ENCODE measurements at places on chromosomes 1 and 21.

DNA sequence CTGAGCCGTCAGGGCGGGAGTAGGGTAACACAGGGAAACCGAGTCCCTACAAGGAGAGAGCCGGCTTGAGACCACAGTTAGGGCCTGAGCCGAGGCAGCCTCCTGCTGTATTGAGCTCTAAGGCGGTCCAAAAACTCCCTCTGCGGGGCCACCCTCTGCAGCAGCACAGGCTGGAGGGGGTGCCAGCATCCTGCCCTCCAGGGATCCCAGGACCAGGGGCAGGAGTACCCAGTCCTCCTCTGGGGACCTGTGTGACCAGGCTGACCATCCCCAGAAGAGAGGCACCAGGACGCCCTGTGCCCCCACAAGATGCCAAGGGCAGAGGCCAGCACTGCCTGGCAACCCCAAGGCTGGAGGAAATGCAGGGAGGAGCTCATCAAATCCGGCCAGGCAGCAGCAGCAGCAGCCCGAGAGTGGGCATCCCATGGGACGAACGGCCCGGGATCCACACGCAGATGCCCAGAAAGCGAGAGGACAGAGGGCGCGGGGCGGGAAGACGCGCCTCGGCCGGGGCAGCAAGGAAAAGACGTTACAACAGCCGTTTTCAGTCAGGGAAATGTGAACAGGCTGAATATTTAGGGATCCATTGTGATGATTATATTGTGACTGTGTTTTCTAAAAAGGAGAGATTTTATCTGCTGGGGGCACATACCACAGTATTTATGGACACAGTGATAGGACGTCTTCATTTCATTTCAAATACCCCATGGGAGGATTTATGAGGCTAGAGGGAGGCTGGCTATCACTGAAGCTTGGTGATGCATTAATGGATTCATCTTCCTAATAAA lies 57.1 kb upstream of the COL18A1 start:
- DNase-seq, result no peak

GRCh38 chr1:11461531-11462137 lies 17.3 kb upstream of the DISP3 start:
- DNase-seq, result no peak

DNA sequence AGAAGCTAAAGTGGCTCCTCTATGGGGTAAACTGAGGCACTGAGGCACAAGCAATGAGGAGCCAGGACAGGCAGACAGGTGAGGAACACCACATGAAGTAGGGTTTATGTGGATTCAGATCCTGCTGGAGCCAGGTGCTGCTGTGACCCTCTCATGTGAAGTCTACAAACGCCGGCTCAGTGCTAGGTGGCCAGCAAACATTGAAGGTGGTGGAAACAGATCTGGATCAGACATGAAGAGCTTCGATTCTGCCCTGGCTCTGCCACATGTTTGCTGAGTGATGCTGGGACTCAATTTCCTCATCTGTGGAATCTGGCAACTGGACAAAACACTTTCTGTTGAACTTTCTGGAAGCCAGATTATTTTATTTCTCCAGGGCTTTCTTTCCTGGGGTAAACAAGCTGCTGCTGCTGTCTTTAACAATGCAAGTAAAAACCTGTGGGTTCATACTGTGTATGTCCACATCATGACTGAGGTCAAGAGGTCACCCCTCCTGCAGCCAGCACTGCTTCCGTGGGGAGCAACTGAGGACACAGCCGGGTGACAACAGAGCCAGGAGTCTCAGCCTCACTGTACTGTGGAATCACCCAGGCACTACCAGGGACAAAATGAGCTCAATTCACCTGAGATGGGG lies 33.3 kb downstream of the HMGB4 start:
- DNase-seq, result no peak

GRCh38 chr21:44583800-44584147 lies 3.4 kb upstream of the KRTAP10-5 start:
- DNase-seq, result no peak

DNA sequence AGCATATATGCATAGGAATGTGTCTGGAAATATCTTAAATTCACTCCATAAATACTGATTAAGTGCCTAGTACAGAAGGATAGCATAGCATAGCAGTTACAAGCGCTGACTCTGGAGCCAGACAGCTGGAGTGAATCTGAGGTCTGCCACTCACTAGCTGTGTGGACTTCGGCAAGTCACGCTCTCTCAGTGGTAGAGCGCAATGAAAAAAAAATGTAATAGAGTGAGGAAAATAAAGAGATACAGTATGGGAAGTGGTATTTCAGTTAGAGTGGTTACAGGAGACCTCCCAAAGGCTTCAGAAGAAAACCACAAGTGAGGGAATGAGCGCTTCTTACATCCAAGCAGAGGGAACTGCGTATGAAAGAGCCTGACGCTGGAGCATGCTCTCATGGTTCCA lies 338.9 kb upstream of the PRMT6 start:
- DNase-seq, result no peak

- DNase-seq, result no peak
Observed at GRCh38 chr1:93576746-93577145, 104.9 kb downstream of the BCAR3 start.

DNA sequence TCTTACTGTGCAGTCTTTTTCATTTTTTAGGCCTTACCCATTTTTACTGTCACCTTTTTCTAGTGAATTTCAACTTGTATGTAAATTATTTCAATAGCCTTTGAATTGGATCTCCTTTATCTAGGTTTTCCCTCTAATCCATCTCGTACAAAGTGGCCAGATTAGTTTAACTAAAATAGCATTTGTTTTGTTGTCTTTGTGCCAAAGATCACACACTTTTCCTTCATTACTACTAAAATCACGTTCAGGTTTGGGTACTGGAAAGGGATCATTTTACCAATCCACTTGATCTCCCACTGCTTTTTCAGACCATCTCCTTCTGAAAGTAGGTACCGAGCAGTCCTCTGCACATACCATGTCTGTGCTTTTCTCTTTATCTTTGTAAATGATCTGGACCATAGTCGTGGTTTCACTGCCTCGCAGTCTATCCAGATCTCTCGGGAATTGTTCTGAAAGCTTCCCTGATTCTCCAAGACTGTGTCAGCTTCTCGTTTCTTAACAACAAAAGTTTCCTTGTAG lies 20.1 kb downstream of the KDM1A start:
- no peak for DNase-seq

DNA sequence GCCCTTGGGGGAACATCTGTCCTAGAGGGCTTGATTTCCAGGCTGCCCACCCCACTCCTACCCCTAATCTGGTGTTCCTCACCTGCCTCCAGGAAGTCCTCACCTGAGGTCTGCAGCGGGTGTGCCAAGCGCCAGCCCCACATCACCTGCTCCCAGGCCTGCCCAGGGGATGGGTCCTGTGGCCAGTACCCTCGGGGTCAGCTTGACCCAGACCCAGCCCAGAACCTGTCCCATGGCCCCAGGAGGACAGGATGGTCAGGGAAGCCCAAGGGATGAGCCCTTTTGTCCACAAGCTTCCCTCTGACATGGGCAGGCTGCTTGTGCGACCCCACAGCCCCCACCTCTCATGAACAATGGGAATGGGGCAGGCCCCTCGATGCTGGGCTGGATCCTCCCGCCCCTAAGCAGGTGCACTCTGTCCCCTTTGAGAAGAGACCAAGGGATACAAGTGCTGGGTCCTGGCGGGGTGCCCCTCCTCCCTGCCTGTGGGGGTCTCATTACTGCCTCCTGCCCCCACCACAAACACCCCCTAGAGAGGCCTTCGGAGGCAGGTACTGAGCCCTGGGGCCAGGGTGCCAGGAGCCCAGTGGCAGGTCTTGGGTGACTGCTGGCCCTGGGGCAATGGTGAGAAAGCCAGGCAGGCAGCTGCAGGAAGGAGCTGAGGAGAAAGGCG lies 3.2 kb downstream of the MIB2 start:
- no peak for DNase-seq

GRCh38 chr1:245604979-245605378 lies 450.2 kb downstream of the KIF26B start:
- DNase-seq, result no peak

GRCh38 chr1:83929184-83929583 lies 69.7 kb downstream of the TTLL7 start:
- DNase-seq, result no peak

- DNase-seq, result no peak
Observed at GRCh38 chr1:59978026-59978425, 51.5 kb upstream of the CYP2J2 start.

DNA sequence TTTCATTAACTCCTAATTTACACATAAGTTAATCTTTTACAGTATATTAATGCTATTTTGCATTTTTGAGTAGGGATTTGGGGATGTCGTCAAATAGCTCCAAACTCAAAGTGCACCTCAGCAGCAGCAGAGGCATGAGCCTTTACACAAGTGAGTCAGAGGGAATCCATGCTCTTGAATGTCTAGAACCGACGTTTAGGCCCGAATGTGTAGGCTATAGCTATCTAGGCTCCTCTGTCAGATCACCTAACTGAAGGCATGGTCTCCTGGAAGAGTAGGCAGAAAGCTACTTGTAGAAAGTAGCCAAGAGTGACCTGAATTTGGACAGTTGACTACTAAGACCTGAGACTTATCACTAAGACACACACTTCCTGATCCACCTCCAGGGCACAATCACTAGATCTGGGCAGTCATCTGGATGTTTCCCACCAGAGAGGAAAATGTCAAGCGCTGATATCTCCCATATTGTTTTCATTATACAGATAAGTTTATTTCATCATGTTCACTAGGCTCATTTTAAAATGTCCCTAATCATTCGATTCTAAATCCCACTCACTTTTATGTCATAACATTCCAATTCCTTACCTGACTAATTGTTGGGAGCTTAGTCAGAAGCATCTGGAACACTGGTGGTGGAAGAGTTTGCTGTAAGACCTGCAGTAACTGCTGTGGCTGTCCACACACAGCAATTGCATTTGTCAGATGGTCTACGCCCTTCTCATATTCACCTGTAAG lies 15.3 kb downstream of the TOMM20 start:
- no peak for DNase-seq

DNA sequence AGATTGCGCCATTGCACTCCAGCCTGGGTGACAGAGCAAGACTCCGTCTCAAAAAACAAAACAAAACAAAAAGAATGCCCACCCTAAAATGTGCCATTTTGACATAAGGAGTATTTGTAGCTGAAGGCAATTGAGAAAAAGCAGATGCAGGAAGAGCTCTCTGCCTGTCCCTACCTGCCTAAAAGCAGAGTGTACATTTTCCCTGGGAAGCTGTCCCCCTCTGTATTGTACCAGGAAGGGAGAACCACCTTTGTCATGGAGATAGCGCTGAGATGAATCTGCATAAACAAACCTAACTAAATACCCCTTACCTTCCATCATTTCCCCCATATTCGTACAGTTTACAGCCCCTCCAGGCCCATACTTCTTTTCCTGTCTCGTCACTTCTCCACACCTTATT lies 94.4 kb upstream of the SLC45A1 start:
- no peak for DNase-seq

DNA sequence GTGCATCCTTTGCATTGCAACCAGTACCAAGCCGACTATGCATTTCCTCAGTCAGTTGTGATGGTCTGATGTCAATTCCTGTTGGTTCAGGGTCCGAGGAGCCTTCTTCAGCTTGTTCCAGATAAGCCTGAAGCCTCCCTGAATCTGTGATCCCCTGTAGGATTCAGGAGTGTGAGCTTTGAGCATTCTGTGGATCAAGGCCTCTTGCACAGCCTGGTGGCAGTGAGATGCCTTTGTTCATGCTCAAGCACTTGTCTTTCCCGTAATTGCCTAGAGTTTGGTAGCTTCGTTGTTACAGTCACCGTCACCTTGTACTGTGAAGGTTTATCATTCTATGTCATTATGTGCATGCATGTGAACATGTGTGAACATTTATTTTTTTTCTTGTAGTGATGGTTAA lies 103.5 kb downstream of the PBX1 start:
- DNase-seq, result no peak

- no peak for DNase-seq
Observed at GRCh38 chr1:63882048-63882704, 108.4 kb downstream of the ROR1 start.

DNA sequence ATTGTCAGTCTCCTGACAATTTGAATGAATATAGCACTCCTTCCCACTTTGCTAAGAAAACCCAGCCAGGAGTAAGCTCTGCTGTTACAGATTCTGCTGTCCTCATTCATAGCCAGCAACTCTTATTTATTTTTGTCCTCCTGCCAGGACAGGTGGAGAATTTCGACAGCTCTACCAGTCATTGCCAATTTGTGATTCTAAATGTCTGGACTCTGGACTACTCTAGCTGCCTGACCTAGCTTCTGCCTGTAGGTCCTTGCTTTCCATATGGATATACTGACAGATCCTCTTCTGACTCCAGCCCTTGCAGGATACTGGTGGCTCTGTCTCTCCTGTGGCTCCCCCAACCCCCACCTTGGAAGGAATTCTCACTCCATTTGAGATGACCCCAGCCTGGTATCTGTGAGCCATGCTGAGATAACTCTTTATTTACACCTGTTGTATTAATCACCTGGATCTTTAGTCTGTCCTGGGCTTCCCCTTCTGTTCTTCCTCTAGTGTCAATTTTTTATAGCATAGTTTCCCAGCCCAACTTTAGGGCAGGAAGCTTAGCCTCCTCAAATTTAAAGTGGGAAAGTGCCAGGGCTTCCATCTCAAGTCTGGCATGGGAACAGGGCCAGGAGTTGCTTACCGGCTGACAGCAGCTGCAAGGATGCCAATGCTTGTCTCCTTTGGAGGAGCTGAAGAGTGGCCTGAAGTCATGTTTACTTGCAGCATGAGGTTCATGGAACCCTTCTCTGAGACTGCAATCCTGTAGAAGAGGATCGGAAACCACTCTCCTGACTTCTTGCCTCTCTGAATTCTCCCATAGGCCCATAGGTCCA lies 6.7 kb downstream of the PM20D1 start:
- no peak for DNase-seq

DNA sequence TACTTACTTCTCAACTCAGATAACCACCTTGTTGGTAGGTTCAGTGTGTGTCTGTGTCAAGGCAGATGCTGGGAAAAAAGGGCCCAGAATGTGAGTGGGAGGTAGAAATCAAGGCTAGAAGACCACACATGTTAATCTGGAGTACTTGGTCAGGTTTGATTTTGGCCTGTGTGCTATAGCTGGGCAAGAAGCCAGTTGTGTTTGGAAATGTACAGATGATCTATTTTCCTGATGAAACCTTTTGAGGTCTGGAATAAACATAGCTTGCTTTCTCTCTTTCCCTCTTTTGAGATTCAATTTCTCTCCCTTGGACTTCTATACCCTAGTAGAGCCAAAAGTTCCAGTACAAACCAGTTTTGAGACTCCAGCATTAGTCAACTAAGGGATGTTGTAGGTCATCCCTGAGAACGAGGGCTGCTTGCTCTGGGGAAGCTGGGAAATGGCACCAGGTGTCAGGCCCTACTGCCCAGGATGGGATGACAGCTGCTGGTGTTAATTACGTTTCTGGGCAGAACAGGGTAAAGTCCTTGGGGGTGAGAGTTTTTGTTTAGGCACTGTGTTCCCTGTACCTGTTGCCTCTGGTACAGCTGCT lies 15.8 kb downstream of the MAPKAPK2 start:
- no peak for DNase-seq

Data from H9 (cell line).